ENCODE measurements at places on chromosomes 13 and 19.

DNA sequence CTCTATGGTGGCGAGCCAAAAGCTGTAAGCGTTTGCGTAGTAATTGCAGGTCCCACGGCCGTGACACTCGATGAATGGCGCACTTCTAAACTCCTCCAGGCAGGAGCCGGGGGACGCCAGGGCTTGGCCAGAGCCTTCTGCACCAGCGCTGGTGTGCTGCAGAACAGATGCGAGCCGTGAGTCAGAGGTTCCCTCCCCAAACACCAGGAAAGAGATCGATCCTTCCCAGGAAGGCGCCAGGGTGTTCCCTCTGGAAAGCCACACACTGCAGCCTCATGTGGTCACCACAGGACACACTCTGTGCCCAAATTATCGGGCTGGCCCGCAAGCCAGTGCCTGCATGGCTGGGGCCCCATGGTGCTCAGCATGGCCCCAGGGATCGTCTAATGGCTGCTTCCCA, 154.6 kb downstream of the COL4A1 start:
- no peak for DNase-seq

DNA sequence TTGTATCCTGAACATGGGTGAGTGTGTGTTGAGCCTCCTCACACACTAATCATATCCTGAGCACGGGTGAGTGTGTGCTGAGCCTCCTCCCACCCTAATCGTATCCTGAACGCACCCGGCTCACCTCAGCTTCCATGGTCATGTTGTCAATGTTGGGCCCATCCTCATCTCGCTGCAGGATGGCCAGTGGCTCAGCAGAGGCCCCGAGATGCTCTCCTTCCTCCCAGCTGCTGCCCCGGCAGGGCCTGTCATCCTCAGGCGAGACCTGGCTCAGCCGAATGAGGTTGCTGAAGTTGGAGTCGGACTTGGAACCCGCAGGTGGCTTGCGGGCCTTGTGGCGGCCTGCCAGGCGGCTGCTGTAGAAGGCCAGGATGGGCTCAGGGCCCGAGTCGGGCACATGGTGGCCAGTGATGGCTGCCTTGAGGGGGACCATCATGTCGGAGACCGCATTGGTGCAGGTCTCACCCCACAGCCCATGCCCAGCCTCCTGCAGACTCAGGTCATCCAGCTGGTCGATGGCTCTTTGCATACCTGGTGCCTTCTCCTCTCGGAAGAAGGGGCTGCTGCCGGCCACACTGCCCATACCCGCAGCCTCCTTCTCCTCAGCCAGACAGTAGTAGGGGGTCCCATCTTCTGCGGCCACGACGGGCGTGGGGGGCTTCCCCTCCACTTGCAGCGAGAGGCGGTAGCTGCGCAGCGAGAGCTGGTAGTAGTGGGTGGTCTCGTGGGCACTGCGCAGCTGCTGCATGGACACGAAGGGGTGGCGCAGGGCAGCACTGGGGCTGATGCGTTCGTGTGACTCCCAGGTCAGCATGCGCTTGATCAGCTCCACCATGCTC, 9.6 kb downstream of the HIPK4 start:
- no peak for DNase-seq

GRCh38 chr19:13961826-13962698, 9.8 kb downstream of the DCAF15 start:
- DNase-seq = no peak

- no peak for DNase-seq
Observed at GRCh38 chr13:25581351-25581750, 209.6 kb downstream of the ATP8A2 start.

- DNase-seq = no peak
Observed at GRCh38 chr13:36475468-36475867, 43.2 kb downstream of the CCNA1 start.

- no peak for DNase-seq
Observed at GRCh38 chr13:31037874-31038500, 105.5 kb downstream of the TEX26 start.

DNA sequence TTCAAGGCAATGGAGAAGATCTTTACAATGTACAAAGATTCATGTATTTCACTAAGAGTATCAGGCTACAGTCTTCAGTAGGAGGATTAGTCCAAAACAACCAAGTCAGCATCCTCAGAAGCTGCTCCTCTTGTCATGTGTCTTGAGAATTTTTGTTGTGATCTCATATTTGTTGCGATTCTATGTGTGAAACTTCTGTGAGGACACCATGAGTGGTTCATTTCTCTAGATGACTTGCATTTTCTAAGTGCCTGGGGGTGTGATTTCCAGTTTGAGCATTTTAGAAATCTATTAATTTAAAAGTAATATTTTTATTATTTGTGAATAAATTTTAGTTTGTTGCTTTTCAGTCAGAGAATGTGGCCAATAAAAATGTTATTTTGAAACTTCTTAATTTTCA, 94.5 kb downstream of the RAP2A start:
- no peak for DNase-seq

DNA sequence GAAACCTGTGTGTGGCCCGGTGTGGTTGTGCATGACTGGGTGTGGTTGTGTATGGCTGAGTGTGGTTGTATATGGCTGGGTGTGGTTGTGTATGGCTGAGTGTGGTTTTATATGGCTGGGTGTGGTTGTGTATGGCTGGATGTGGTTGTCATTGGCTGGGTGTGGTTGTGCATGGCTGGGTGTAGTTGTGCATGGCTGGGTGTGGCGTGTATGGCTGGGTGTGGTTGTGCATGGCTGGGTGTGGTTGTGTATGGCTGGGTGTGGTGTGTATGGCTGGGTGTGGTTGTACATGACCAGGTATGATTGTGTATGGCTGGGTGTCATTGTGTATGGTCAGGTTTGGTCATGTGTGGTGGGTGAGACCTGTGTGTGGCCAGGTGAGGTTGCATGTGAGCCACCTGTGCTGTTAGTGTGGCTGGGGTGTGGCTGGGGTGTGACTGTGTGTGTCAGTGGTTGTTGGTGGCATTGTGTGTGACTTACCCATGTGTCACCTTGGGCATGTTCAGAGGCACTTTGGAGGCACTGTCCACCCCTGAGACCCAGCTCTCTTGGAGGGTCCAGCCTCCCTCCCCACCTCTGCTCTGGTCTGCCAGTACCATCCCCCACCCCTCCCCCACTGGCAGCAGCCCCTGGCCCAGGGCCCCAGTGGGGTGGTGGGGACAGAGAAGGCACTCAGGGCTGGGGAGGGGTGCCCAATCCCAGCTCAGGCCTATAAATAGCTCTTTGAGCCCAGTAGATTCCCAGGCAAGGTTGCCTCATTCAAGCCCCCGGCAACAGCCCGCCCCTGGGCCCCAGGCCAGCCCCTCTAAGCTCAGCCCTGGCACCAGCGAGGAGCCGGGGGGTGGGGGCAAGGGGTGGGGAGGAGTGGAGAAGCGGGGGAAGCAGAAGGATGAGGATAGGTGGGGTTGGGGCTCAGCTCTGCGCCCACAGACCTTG, 3.9 kb upstream of the NCAN start:
- no peak for DNase-seq

GRCh38 chr19:45947926-45948325, 25.7 kb downstream of the NOVA2 start:
- DNase-seq = no peak

DNA sequence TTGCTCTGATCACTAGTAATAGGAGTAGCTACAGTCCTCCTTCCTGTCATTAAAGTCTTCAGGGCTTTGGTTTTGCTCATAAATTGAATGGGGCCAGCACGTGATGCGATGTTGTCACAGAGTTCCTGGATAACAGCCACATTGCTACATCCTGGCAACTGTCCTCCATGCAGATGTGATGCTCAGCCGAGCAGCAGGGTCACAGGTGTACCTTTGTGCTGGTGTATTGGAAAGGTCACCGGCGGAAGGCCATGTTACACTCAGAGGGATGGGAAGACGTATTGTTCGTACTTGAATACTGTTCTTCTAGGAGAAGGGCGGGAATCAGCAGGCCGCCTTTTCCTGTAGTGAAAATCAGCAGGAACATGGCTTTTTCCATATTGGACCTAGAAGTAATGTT, 713.8 kb upstream of the GPC6 start:
- no peak for DNase-seq

DNA sequence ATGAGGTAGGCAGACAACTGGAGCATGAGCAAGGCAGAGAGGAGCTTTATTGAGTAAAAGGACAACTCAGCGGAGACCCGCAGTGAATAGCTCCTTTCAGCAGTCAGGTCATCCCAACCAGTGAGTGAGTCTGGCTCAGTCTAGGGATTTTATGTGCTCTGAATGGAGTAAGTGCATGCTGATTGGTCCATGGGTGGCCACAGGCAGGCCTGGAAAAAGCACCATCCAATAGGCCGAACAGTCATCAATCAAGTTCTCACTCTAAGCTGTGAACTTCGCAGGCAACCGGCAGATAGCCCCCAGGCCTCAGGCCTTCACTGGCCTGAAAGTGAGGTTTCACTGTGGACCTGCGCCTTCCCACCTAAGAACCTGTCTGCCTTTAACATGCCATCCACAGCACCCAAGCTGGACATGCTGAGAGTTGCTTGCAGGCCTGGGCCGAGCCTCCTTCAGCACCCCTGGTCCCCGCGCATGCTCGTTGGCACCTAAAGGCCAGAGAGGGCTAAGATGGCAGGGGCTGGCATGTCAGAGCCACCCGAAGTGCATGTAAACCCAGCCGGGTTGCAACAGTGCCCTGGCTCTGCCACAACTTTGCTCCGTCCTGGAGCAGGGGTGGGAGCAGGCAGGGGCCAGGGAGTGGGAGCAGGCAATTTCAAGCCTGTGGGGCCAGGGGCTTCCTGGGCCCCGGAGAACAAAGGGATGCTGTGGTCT, 698.7 kb downstream of the SLITRK1 start:
- DNase-seq = no peak

GRCh38 chr19:35279985-35280821, 2.1 kb upstream of the HAMP start:
- no peak for DNase-seq

DNA sequence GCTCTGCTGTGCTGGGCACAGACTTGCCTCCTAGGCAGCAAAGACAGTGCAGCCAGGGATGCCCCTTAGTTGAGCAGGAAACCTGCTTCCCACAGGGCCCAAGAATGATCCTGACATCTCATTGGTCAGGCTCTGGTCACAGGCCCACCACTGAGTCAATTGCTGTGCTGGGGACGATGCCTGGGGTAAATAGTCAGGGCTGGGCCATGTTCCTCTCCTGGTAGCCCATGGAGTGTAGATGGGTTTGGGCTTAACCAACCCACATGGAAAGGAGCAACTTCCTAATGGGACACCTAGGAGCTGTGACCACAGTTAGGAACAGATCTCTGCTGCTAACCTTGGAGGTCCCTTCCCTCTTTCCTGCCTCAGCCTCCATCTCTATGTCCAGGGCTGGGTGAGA, 212.5 kb upstream of the ZNF536 start:
- DNase-seq = no peak

GRCh38 chr19:31863122-31863521, 482.3 kb upstream of the ZNF507 start:
- no peak for DNase-seq

DNA sequence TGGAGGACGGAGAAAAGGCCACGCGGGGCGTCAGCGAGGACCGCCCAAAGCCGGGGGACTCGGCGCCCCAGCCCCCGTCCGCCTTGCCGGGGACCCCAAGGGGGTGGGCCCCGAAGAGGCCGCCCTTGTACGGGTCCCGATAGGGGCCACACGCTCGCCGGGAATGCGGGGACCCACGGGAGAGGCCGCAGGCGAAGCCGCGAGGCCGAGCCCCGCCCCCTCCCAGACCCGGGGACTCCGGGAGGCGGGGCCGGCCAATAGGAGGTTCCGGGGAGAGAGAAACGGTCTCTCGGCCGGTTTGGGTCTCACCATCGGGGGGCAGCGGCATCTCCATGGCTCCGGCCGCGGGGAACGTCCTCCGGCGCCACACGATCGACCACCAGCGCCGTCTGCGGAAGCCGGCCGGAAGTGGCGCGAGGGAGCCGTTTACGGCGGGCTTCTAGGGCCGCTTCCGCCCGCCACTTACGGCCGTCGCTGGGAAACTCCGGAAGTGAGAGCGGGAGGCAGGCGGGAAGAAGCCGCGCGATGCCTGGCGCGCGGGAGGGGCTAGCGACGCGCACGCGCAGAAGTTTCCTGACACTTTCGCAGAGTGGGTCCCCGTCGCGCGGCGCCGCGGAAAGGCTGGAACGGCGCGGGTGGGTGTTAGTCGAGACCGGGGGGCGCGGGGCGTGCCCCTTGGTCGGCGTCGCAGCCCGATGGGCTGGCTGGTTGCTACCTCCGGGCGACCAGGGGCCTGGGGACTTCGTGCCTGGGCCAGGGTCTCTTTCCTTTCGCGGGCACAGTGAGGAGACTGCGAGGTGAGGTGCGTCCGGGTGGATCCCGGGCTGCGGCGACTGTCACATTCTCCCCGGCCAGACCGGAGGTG, at the start of gene CHERP:
Gene CHERP, minus strand, starts transcription at position 393 of the 865 bp plus-strand sequence. Its CDS starts 59 bp downstream, at position 334.
- DNase-seq = peak; percentile 96

GRCh38 chr19:48837051-48837524, 797 bp upstream of the HSD17B14 start:
- peak; percentile 83 for DNase-seq

GRCh38 chr19:41591951-41592562, 16.1 kb downstream of the CEACAM21 start:
- DNase-seq = no peak

GRCh38 chr13:37175996-37176395, 70.5 kb upstream of the CSNK1A1L start:
- DNase-seq = no peak
